ENCODE measurements at places on chromosomes 4 and X. TPM values are rescaled to one million over a fixed set of nuclear protein-coding genes. Genes with fewer than 3 reads are reported as not detected.

SPANXC gene
- not detected for polyA plus RNA-seq

CPZ gene
- 1.0 TPM for polyA plus RNA-seq

CLDN2 gene
- polyA plus RNA-seq: 0.02 TPM

ADH7 gene
- polyA plus RNA-seq: not detected

ZDHHC15 gene
- 0.09 TPM for polyA plus RNA-seq

TLR2 gene
- 0.17 TPM for polyA plus RNA-seq

LRCH2 gene
- 7.9 TPM for polyA plus RNA-seq

- no peak for DNase-seq
- H3K4me1 ChIP-seq: peaks cover 2% of the 10 kb centered on the region
- H3K27ac ChIP-seq: no peak overlapping the region
Observed at GRCh38 chr4:73742490-73743160, 2.3 kb downstream of the CXCL8 start.

- no peak for DNase-seq
- no peaks in the 10 kb centered on the region for H3K4me1 ChIP-seq
- H3K27ac ChIP-seq: no peak overlapping the region
- H3K27me3 ChIP-seq: no peaks in the 10 kb centered on the region
Observed at GRCh38 chrX:11363069-11363594, 69.9 kb downstream of the AMELX start.

GRCh38 chrX:46587753-46588171 is 14.2 kb downstream of the CHST7 start:
- no peaks in the 10 kb centered on the region for H3K36me3 ChIP-seq
- H3K4me1 ChIP-seq: peaks cover 15% of the 10 kb centered on the region
- H3K4me3 ChIP-seq: no peak overlapping the region
- DNase-seq: peak; percentile 44
- peak overlapping the region; percentile 68 for H3K27ac ChIP-seq

- H3K4me1 ChIP-seq: no peaks in the 10 kb centered on the region
- no peaks in the 10 kb centered on the region for H3K27me3 ChIP-seq
- H3K36me3 ChIP-seq: no peaks in the 10 kb centered on the region
- H3K4me3 ChIP-seq: no peak overlapping the region
Observed at GRCh38 chrX:65948103-65948502, 91.8 kb downstream of the VSIG4 start.

GRCh38 chrX:71660562-71661416 is 6.6 kb upstream of the LOC101059915 start:
- H3K27me3 ChIP-seq: no peaks in the 10 kb centered on the region
- H3K27ac ChIP-seq: no peak overlapping the region
- no peaks in the 10 kb centered on the region for H3K36me3 ChIP-seq
- no peak overlapping the region for H3K4me3 ChIP-seq

GRCh38 chr4:79574741-79575451 is 166.9 kb upstream of the GK2 start:
- no peak overlapping the region for H3K4me3 ChIP-seq
- peaks cover 2% of the 10 kb centered on the region for H3K27me3 ChIP-seq
- no peak for DNase-seq
- H3K4me1 ChIP-seq: no peaks in the 10 kb centered on the region
- no peaks in the 10 kb centered on the region for H3K36me3 ChIP-seq

DNA sequence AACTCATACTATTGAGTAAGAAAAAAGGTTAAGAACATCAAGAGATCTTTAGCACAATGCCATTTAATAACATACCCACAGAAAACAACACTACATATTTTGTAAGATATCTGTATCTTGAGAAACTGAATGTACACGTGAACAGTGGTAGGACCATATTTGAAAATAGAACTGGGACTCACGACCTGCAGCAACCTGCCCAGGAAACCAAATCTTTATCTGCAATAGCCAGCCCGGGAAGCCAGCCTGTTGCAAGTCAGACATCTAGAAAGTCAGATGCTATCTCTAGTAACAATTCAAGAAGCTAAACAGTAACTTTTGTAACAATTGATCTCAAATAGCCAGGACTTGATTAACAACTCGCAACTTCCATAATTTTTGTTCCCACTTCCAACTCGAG is 52.6 kb upstream of the SOD3 start:
- H3K27ac ChIP-seq: no peak overlapping the region
- no peak for DNase-seq
- H3K27me3 ChIP-seq: no peaks in the 10 kb centered on the region

- peak overlapping the region; percentile 97 for H3K27ac ChIP-seq
- DNase-seq: peak; percentile 58
- no peaks in the 10 kb centered on the region for H3K36me3 ChIP-seq
- peaks cover 5% of the 10 kb centered on the region for H3K4me1 ChIP-seq
- H3K4me3 ChIP-seq: peak overlapping the region; percentile 73
Observed at GRCh38 chrX:30654989-30655607, 1.9 kb downstream of the GK start.

GRCh38 chr4:1872870-1873269 is 1.7 kb downstream of the NSD2 start:
- H3K36me3 ChIP-seq: no peaks in the 10 kb centered on the region
- peak; percentile 58 for DNase-seq
- no peaks in the 10 kb centered on the region for H3K27me3 ChIP-seq
- peaks cover 5% of the 10 kb centered on the region for H3K4me1 ChIP-seq
- peak overlapping the region; percentile 84 for H3K4me3 ChIP-seq

DNA sequence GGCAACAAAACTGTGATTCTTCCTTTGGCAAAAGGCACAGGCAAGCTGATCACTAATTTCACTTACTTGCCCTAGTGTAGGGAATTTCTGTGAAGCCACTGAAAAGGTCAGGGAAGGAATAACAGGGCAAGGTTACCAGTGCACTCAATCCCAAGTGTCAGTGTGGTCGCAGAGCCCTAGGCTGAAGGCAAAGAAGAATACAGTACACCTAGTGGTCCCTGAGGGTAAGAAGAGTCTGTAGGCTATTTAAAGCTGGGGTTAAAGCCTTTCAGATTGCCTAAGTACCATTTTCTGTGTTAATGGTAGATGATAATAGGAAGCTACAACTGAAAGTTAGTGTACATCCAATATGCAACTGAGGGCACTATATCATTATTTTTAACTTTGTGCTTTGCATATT is 173.6 kb upstream of the NRK start:
- H3K4me1 ChIP-seq: no peaks in the 10 kb centered on the region
- H3K36me3 ChIP-seq: no peaks in the 10 kb centered on the region
- no peak overlapping the region for H3K27ac ChIP-seq
- H3K4me3 ChIP-seq: no peak overlapping the region
- H3K27me3 ChIP-seq: no peaks in the 10 kb centered on the region

DNA sequence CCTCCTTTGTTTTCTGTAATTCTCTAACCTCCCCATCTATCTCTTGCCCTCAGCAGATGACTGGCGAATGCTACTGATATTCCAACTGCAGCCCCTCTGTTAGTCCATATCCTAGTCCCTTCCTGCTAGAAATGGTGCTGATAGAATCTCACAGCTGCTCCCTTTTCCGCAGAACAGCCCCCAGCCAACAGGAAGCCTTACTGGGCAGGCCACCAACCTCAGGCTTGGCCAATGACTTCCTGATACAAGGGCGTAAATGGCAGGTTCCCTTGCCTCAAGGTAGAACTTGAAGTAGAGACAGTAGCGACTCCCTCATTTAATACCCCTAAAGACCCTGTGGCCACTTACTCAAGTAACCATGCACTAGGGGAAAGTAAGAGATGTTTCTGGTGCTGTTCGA is 26.7 kb upstream of the SLC2A9 start:
- H3K4me1 ChIP-seq: no peaks in the 10 kb centered on the region
- no peak overlapping the region for H3K27ac ChIP-seq
- H3K4me3 ChIP-seq: no peak overlapping the region

DNA sequence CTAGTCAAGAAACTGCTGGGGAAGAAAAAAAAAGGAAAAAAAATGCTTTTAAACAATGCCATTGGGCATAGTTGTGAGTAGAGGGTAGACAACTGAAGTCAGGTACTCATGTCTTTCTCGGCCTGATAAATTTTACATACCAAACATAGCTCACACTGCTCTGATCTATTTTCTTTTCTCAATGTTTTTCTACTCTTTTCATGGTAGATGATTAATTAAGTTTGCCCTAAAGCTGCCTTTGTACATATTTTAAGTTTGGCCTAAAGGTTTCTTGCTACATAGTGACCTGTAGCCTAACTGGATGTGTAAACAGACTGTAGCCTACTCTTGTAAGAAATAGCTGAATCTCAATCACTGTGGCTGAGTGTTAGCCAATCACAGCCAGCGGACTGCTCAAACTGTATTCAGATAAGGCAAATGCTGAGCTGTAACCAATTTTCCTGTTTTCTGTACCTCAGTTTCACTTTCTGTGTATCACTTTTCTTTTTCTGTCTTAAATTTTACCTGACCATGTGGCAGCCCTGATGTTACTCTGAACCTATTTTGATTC is 121.0 kb downstream of the PCDH10 start:
- no peaks in the 10 kb centered on the region for H3K36me3 ChIP-seq
- H3K27ac ChIP-seq: no peak overlapping the region
- H3K27me3 ChIP-seq: no peaks in the 10 kb centered on the region
- H3K4me1 ChIP-seq: no peaks in the 10 kb centered on the region

- no peaks in the 10 kb centered on the region for H3K4me1 ChIP-seq
- no peak for DNase-seq
- H3K36me3 ChIP-seq: no peaks in the 10 kb centered on the region
- H3K4me3 ChIP-seq: no peak overlapping the region
- no peak overlapping the region for H3K27ac ChIP-seq
Observed at GRCh38 chr4:166977596-166977995, 256.7 kb downstream of the SPOCK3 start.

GRCh38 chrX:25108481-25108880 is 92.7 kb upstream of the ARX start:
- no peak overlapping the region for H3K27ac ChIP-seq
- DNase-seq: no peak
- H3K36me3 ChIP-seq: no peaks in the 10 kb centered on the region
- no peaks in the 10 kb centered on the region for H3K4me1 ChIP-seq
- H3K27me3 ChIP-seq: no peaks in the 10 kb centered on the region

GRCh38 chr4:77159806-77160205 is 2.8 kb downstream of the CCNG2 start:
- H3K27me3 ChIP-seq: no peaks in the 10 kb centered on the region
- no peaks in the 10 kb centered on the region for H3K4me1 ChIP-seq
- H3K4me3 ChIP-seq: peak overlapping the region; percentile 27
- DNase-seq: no peak
- H3K27ac ChIP-seq: no peak overlapping the region
- peaks cover 4% of the 10 kb centered on the region for H3K36me3 ChIP-seq

- no peak overlapping the region for H3K27ac ChIP-seq
- H3K4me1 ChIP-seq: no peaks in the 10 kb centered on the region
- DNase-seq: no peak
- H3K27me3 ChIP-seq: no peaks in the 10 kb centered on the region
- no peak overlapping the region for H3K4me3 ChIP-seq
- no peaks in the 10 kb centered on the region for H3K36me3 ChIP-seq
Observed at GRCh38 chr4:90542216-90542615, 415.0 kb downstream of the CCSER1 start.

DNA sequence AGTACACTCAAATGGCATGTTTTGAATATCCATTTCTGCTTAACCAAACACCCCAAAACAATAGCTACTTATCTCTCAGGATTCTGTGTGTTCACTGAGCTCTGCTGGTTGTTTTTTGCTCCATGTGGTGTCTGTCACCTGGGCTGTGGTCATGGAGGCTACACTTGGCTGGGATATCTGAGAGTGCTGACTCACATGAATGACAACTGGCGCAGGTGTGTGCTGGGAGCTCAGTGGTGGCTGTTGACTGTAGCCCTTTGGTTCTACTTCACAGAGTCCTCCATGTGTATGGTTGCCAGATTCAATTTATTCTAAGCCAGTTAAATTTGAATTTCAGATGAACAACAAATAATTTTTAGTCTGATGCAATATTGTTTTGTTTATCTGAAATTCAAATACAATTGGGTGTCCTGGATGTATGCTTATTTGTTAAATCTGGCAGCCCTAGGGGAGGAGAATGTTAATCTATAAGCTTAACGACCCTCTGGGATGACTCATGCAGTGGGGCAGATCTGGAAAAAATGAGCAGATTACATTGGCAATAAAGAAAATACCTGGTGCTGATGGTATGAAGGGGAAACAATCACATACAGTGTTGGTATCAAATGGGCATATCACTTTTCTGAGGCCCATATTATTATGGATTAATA is 28.2 kb upstream of the TCEAL4 start:
- H3K27ac ChIP-seq: no peak overlapping the region
- H3K27me3 ChIP-seq: no peaks in the 10 kb centered on the region
- no peak for DNase-seq
- peaks cover 2% of the 10 kb centered on the region for H3K4me1 ChIP-seq

DNA sequence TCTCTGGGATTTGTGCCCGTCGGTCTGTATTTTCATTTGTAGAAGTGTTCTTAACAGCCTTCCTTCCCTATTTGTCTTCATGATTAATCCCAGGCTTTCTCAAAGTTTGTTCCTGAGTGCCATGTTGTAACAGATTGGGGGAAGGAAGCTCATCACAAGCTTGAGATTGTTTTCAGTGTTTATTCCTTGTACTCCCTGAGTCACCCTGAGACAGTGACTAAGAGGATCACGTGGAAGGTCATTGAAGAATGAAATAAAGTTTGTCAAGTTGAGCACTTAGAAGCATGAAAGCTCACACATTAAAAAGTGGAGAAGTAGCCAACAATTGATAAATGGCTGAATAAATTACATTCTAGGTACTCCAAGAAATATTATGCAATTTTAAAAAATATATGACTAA is 153.5 kb upstream of the FAM241A start:
- H3K27ac ChIP-seq: no peak overlapping the region
- H3K4me3 ChIP-seq: no peak overlapping the region
- DNase-seq: peak; percentile 65

GRCh38 chrX:19708683-19709082 is 178.7 kb downstream of the SH3KBP1 start:
- no peaks in the 10 kb centered on the region for H3K27me3 ChIP-seq
- no peaks in the 10 kb centered on the region for H3K36me3 ChIP-seq
- H3K4me1 ChIP-seq: no peaks in the 10 kb centered on the region
- no peak for DNase-seq
- no peak overlapping the region for H3K27ac ChIP-seq
- no peak overlapping the region for H3K4me3 ChIP-seq

GRCh38 chr4:172125443-172125842 is 312.2 kb downstream of the GALNTL6 start:
- no peaks in the 10 kb centered on the region for H3K27me3 ChIP-seq
- H3K27ac ChIP-seq: no peak overlapping the region
- H3K4me1 ChIP-seq: no peaks in the 10 kb centered on the region
- no peak overlapping the region for H3K4me3 ChIP-seq
- no peak for DNase-seq

DNA sequence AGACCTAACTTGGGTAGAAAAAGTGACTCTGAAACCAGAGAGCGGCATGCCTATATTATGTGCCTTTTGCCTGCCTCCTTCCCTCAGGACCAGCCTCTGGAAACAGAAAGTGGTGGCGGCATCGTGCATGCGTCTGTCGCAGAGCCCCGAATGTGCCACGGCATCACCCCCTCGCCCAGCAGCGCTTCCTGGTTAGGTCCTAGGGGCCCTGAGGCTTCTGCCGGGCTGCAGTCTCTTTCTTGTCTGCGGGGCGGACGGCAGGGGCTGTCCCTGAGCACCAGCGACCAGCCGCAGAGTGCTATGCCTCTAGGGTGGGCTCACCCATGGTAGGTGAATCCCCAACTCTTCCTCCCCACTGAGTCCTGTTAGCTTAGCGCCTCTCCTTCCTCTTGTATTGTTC is 68.7 kb downstream of the VSIG4 start:
- no peak overlapping the region for H3K27ac ChIP-seq
- no peak for DNase-seq
- H3K4me1 ChIP-seq: no peaks in the 10 kb centered on the region
- no peak overlapping the region for H3K4me3 ChIP-seq
- H3K27me3 ChIP-seq: no peaks in the 10 kb centered on the region
